AG09309 (cell line): ENCODE measurements at places on chromosomes 13 and 19.

DNA sequence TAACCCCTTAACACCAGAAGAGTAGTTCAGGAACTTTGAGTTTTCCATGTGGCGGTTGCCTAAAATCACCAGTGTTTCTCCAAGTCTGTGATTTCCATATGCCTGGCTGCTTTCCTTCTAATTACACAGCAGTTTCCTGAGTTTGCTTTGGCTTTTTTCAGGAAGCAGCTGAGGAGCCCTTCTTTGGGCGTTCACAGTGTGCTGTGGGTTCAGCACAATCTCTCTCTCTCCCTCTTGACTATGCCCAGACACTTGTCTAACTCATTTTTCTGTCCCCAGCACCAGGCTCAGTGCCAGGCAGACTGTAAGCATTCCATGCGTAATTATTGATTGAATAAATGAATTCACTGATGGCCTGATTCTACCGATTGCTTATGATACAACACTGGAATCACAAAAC lies 19.7 kb downstream of the SCEL start:
- no peak for DNase-seq

DNA sequence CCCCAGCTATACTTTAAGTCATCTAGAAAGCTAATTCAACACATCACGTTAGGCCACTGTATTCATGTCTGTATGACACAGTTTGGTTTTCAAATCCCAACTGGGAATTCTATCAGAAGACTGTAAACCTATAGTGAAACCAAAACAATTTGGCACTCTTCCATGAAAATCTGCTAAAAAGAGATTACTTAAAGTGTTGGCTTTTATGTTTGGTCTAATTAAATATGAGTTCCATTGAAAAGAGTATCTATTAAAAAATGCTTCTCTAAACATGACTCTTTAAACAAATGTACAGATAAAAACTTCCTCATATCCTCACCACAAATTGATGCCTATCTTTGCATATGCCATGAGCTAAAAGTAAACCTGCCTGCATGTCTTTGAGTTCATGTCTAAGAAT lies 25.4 kb downstream of the PCDH9 start:
- DNase-seq: no peak

DNA sequence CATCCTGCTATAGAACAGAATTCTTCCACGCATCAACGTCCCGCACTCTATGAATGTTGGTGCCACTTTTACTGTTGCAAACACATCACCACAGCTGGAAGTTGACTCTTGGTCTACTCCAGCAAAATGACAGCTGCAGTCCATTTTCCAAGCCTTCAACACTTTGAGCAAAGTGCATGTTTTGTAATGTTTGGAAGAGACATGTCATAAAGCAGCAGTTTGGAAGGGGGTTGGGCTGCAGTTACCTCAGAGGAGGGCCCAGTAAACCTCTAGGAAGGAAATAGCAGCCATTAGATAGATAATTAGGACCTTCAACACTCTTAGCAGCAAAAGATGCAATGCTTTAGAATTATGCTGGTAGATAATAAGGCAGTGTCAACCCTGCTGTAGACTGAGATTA lies 323.6 kb downstream of the TDRD3 start:
- no peak for DNase-seq

DNA sequence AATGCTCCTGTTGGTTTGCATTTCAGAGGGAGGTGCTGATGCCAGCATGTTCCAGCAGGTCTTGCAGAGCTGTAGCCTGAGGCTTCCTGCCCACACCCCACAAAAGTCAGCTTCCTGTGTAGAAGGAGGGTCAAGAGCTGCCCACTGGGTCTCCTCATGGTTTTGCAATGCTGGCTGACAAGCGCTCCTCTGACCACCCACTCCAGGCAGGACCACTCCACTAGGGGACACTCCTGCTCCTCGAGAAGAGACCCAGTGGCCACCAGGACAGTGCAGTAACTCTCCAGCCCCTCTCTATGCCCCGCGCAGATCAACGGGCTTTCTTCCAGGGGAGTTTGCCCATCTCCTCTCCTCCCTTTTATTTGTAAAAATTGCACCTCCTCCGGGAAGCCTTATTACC lies 72.9 kb upstream of the UQCRFS1 start:
- no peak for DNase-seq
